ENCODE measurements at places on chromosomes 7 and 10.

DNA sequence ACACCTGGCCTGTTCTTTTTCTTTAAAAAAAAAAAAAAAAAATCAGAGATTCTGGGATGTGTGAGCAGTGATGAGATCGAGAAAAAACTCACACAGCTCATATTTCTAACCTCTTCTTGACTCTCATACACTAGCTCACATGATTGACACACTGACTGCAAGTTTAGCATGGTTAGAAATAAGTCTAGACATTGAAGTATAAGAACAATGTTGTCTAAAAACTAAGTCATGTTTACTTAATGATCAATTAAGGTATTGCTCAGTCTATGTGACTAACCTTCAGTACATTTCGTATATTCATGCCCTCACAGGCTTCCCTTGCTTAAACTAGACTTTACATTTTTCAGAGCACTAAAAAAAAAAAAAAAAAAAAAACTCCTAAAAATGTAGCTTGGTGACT is 775.1 kb downstream of the GATA3 start:
- no peak for ATAC-seq

GRCh38 chr10:61503051-61503450 is 49.9 kb upstream of the TMEM26 start:
- ATAC-seq: no peak

DNA sequence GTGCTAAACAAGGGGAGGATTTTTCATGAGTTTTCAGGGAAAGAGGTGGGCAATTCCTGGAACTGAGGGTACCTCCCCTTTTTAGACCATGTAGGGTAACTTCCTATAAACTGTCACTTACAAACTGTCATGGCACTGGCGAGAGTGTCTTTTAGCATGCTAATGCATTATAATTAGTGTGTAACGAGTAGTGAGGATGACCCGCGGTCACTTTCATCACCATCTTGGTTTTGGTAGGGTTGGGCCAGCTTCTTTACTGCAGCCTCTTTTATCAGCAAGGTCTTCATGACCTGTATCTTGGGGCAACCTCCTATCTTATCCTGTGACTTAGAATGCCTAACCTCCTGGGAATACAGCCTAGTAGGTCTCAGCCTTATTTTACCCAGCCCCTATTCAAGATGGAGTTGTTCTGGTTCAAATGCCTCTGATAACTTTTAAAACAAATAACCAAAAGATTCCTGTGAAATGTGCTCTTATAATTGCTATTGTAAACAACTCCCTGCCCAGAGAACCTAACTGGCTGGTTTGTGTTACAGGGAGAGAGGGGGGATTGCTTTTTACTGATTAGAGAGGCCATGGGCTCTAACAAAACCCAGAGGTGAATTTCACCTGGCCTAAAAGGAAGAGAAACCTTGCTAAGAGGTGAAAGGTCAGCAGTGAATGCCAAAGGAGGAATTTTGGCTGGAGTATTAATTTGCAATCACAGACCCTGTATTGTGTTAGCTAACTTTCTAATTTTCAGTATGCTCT is 64.3 kb downstream of the EEPD1 start:
- ATAC-seq: no peak

GRCh38 chr7:100555701-100556100 is 16.7 kb downstream of the AGFG2 start:
- ATAC-seq: no peak

DNA sequence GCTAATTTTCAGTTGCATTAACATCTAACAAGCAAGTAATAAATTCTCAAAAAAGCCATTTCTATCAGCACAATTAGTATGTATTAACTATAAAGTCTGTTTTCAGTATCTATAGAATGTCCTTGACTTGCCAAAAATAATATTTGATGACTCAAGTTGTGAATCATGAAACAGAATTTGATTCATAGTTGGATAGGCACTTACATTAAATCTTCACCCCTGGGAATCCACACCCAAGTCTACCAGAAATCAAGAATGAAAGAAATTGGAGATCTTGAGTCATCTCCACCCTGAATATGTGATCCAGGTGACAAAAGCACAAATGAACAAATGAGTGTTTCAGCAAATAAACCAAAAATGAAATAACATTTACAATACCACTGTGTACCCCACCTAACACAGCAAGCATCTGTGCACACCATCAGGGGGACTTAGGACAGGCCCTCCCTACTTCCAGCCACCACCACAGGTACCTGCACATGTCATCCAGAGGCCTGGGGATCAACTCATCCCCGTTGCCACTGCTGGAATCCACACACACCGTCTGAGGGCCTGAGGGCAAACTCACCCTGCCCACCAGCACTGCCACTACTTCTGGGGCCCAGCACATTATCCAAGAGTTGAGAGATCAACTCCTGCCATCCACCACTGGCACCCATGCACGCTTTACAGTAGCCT is 160.1 kb downstream of the MTERF1 start:
- no peak for ATAC-seq

GRCh38 chr10:1654247-1654646 is 83.1 kb downstream of the ADARB2 start:
- ATAC-seq: no peak

GRCh38 chr7:33459340-33459751 is 330.0 kb downstream of the BBS9 start:
- ATAC-seq: peak; percentile 100

DNA sequence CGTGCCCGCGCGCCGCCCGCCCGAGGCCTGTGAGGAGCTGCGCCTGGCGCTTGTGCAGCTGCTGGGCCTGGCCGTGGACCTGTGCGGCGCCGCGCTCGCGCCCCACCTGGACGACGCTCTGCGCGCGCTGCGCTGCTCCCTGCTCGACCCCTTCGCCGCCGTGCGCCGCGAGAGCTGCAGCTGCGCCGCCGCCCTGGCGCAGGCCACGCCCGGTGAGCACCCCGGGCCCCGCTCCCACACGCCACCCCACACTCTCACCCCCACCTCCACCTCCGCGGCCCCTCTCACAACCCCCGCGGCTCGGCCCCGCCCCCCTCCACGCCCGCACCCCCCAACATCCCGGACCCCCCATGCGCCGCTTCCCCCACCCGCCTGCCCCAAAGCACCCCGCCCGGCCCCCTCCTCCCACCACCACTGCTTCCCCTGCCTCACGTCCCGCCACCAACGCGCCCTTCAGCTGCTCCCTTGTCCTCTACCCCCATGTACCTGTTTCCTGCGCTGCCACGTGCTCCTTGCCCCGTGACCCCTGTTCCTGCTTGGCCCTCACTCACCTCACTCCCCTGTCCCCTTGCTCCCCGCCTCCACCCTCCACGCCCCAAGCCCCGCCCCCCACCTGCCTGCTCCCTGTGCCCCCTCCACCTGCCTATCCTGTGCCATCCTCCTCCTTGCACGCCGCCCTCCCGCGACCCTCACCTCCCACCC is at the start of gene PRKAR1B:
Gene PRKAR1B (minus strand): TSS at position 178 of the 702 bp plus-strand sequence. CDS start 15,776 bp downstream, outside the sequence.
- peak; percentile 47 for ATAC-seq

DNA sequence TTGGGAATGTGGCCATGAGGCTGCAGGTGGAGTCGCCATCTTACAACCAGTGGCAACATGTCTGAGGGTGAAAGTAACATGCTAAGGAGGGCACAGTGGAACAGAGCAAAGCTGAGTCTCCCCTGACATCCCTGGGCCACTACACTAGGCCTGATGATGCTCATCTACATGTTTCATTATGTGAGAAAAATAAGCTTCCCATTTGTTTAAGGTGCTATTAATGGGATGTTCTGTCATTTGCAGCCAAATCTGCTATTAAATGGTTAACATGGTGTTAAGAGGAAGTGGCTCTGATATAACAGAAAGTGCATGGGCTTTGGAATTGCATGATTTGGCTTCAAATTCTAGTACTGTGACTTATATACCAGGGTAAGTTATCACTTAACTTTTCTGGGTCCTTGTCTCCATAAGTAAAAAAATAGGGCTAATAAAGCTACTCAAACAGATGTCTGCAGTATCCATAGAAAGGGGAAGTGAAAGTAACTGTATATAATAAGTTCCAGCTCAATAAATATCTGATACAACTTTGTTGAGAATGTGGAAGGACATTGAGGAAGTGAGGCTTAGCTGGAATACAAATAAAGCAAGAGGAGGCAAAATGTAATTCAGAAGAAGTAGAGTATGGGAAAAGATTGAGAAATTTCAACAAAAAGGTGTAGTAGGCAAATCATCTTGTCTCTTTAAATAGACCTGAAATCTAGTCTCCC is 158.9 kb downstream of the RTKN2 start:
- no peak for ATAC-seq

GRCh38 chr10:99343262-99343661 is 14.1 kb downstream of the CNNM1 start:
- no peak for ATAC-seq

DNA sequence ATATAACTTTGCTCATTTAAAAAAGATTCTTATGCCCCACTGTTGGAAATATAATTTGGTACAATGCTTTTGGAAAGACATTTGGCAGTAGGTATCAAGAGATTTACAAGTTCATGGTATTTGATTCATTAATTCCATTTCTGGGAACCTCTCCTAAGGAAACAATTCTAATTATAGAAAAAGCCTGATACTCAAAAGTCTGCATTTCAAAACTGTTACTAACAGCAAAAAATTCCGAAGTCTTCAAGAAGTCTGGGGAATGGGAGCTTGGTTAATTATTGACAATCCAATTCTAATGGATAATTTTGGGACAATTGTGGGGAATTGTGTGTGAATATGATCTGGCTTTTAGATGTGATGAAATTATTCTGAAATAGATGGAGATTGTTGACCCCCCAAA is 59.6 kb downstream of the HDAC9 start:
- no peak for ATAC-seq

- no peak for ATAC-seq
Observed at GRCh38 chr10:65950075-65950474, 975.8 kb upstream of the LRRTM3 start.

DNA sequence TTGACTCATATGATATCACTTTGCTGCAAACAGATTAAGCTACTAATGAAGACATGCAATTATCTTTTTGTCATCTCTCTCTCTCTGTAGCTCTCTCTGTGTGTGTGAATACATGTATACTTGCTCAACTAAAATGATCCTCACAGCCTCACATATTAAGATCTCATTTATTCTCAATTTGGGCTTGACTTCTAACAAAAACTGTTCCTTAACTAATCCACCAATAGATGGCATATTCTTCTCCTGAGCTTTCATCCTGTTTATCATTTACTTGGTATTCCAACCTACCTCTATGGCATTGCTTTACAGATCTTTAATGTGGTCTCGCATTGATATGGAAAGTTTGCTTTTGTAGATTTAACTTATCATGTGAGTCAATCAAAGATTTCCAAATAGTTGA is 540.4 kb downstream of the CNTNAP2 start:
- ATAC-seq: no peak

GRCh38 chr7:33300131-33300530 is 170.8 kb downstream of the BBS9 start:
- no peak for ATAC-seq

DNA sequence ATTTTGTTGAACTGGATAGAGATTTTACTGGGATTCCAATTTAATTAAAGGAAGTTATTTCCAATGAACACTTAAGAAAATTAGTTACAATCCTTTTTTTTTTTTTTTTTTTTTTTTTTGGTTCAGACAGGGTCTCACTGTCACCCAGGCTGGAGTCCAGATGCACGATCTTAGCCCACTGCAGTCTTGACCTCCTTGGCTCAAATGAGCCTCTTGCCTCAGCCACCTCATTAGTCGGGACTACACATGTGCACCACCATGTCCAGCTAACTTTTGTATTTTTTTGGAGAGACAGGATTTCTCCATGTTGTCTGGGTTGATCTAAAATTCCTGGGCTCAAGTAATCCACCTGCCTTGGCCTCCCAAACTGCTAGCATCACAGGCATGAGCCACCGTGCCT is 2.5 kb upstream of the ARL5B start:
- ATAC-seq: no peak

DNA sequence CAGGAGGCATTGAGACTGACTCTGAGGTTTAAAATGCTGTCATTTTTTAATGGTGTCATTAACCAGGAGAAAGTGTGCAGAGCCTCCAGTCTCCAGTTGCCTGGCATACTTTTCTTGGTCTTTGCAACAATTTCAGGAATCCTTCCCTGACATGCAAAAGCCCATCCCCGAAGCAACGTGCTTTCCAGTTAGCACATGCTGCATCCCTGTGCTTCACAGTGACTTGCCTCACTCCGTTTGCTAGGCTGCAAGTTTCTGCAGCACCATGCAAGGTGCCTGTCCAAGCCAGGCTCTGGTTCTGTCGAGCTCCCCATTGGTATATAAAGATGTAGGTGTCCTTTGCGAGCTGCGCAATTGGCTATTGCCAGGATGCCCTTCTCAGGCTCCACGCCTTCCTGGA is 135.0 kb downstream of the GALNT17 start:
- ATAC-seq: no peak

DNA sequence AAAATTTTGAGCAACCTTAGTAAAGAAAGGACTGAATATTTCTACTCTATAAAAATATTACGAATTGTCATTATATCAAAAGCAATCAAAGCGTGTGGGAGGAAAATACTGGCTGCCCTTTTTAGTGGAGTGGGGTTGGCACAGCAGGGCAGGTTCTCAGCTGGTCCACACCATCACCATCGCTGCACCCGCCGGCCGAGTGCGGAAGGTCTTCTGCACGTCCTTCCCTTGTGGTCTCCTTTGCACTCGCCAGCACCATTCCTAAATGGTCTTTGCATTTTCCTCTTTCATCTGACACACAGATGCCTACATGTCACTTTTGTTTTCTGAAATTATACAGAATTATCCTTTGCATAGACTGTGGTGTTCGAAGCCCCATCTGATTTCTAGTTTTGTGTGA is 116.6 kb upstream of the LANCL2 start:
- ATAC-seq: no peak

GRCh38 chr7:44489955-44490350 is 505 bp downstream of the NUDCD3 start:
- ATAC-seq: peak; percentile 52

- no peak for ATAC-seq
Observed at GRCh38 chr7:98178321-98178720, 32.9 kb upstream of the BHLHA15 start.

DNA sequence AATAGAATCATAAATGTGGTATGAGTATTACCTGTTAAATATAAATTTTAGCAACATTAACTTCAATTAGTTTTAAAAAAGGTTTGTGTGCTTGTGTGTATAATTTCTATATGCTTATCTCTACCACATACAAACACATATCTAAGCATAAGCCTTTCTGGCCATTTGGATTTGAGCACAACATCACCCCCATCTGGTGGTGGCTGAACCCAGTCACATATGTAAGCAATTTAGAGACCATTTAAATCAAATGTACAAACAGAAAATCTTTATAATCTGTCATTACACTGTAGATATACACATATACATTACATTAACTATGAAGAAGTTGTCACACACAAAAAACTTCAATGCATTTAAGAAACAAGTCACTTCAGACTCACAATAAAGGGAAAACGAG is 31.7 kb downstream of the GPR22 start:
- peak; percentile 87 for ATAC-seq

DNA sequence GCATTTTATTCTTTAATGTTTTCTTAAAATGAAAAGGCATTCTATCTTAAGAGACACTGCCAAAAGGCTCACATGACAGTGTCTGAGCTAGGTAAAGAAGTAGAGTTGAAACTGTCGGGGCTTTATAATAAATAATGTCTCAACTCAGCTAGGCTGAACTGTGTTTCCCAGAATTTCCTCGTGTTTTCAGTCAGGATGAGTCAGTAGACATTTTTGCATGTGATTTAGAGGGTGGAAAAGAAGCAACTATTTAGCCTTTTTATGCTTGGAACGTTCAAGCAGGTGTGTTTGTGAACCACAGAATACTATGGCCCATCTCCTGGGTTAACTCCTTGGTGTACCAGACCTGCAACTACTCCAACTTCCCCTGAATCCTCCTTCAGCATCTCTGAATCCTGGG is 23.4 kb upstream of the LIPA start:
- ATAC-seq: peak; percentile 23

GRCh38 chr7:28668085-28668484 is 255.8 kb downstream of the CREB5 start:
- ATAC-seq: peak; percentile 46

Data from SK-N-SH treated with all-trans-retinoic acid at 6 μM for 48 hours (cell line).